Naive thymus-derived CD8-positive, alpha-beta T cell (primary cell): ENCODE measurements at places on chromosomes 1 and 21.

DNA sequence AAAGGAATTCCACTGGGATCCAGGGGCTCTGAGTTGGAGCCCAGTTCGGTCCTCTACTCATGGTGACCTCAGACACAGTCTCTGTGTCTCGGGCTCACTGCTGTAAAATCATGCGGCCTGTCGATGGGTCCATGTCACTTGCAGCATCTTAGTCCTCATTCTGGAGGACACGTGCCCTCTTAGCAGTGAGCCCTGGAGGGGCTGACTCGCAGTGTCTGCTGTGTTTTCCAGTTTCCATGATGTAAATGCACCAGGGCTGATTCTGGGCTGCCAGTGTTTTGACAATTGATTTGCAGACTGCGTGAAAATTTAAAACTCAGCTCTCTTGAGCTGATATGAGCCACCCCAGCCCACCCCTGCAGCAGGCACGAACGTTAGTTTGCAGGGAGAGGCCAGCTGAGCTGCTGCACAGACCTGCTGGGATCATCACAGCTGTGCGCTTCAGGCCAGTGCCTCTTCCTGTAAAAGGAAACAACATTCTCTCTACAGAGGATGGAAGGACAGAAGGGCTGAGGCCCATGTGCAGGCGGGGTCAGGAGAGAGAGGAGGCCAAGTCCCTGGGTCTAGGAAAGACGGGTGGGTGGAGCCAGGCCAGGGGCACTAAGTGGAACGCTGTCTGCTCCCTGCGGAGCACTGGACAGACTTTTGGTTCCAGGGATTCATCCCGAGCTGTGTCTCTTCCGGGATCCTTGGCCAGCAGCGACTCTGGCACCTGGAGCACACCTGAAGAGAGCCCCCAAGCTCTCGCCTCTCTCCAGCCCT lies 42.6 kb downstream of the RSPH1 start:
- DNase-seq, result no peak

DNA sequence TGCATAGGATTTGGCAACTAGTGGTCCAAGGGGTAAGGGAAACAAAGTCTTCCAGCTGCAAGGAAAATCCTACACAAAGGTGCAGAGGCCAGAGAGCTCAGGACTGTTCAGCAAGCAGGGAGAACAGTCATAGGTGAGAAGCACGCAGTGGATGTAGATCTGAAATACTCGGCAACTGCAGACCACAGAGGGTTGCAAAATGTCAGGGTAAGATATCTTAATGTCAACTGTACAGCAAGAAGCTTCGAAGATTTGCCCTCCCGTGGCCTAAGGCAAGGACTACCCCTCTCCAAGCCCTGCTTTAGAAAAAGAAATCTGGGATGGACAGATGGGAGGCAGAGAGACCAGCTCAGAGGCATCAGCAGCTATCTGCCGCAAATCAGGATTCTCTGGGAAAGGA lies 153.4 kb upstream of the IRF2BP2 start:
- no peak for DNase-seq

GRCh38 chr1:44757420-44757819 lies 17.8 kb downstream of the KIF2C start:
- DNase-seq, result no peak

GRCh38 chr1:177928194-177928593 lies 41.7 kb downstream of the SEC16B start:
- DNase-seq, result no peak

DNA sequence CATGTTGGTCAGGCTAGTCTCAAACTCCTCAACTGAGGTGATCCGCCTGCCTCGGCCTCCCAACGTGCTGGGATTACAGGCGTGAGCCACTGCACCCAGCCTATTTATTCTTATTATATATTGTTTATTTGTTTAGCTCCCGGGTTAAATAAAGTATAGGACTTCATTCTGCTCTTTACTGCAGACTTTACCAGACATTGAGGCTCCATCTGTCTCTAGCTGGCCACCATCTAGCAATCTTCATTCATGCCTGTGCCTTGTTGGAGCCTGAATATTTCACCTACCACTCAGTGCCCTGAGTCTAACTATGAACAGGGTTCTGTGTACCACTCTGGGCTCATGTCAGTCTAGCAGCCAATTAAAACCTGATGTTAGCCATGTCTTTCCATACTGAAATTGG lies 2.1 kb upstream of the DDAH1 start:
- no peak for DNase-seq

DNA sequence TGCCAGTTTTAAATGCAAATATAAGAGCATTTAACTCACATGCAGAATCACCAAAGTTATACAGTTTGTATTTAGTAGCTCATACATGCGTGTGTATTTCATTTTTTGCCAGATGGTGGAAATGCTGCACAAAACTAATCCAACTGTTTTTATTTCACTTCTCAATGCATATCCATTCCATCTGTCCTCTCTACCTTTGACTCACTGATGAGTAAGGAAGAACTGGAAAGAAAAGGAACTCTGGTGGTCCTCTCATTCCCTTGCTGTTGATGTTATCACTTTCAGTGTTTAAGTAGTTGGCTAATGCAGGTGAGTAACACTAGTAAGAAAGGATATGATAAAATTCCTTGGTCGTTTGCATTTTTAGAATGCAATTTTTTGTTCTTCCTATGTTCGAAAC lies 5.7 kb upstream of the SLC1A7 start:
- DNase-seq, result no peak

DNA sequence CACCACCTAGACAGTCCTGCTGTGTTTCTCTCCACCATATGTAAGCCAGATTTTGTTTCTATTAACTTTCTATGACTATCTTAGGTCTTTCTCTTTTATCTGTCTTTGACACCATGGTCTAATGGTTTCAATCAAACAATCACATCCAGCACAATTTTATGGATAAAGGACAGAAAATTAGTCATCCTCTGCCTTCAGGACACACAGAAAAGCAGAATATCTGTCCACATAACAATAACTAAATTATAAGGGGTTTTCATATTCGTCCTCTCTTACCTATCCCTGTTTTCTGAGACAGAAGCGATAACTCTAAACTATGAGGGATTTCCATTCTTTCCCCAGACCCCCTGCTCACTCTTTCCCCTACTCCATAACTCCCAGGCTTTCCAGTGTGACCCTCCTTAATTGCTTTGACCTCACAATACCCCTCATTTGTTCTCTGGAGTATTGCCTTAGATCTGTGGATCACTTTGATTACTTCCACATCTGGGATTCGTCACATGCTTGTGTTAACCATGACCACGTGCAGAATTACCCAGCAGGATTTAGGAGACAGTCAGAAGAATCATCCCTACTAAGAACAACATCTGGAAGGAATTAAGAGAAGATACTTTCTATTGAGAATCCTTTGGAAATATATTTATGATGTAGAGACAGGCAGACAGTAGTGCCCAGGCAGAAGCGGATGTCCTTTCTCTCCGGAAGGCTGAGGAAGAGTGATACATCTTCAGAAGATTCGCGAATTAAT lies 108.2 kb upstream of the GREM2 start:
- DNase-seq, result no peak

- DNase-seq, result peak; percentile 22
These were observed 618 bp downstream of the HNRNPR start for GRCh38 chr1:23343221-23344110.

GRCh38 chr1:26996024-26996423 lies 2.5 kb downstream of the TRNP1 start:
- no peak for DNase-seq

- peak; percentile 48 for DNase-seq
These were observed 625.2 kb downstream of the LMO4 start for GRCh38 chr1:87953732-87954344.

GRCh38 chr1:59026472-59026948 lies 242.7 kb upstream of the JUN start:
- DNase-seq, result no peak

DNA sequence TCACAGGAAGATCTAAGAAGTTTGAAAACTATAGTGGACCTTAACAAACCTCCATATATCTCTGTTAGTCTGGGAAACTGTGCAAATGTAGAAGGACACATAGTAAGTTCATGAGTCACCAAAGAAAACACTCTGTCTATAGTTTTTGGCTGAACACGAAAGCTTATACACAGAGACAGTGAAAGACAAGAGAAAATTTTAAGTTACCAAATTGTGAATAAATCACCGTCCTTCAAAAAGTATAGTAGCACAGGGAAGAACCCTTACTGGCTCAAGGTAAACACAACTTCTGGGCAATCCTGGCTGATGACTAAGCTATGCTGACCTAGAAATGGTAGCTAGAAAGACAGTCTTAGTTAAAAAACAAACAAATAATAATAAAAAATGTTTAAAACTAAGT lies 1057.9 kb downstream of the AMY1C start:
- DNase-seq, result no peak

DNA sequence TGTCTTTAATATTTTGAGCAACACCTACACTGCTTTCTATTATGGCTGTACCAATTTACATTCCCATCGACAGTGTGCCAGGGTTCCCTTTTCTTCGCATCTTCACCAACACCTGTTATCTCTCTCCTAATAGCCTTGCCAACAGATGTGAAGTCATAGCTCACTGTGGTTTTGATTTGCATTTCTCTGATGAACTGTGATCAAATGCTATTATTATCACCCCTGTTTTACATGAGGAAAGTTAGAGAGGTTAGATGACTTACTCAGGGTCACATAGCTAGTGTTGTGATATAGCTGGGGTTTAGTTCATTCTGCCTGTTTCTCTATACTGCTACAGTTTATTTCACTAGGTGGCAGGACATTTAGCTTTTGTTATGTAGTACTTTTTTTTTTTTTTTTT lies 204.1 kb downstream of the FMN2 start:
- no peak for DNase-seq

DNA sequence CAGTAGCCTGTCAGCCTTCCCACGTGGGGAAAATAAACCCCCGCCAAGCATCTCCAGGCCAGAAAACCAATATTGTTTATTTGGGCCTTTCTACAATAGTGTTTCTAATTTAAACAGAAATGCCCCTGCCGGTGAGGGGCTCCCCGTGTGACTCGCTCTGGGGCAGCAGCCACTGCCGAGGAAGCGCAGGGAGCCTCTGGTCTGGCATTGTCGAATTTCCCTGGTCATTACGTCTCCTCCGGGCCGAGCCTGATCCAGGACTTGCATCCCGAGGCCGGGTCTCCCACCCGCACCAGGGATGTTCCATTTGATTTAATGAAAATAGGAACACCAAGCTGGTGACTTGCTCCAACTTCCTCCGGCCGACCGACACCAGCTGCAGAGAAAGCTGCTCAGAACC lies 20.5 kb downstream of the PRDM16 start:
- DNase-seq, result no peak

GRCh38 chr1:112692681-112693080 lies 14.2 kb downstream of the RHOC start:
- DNase-seq, result no peak

DNA sequence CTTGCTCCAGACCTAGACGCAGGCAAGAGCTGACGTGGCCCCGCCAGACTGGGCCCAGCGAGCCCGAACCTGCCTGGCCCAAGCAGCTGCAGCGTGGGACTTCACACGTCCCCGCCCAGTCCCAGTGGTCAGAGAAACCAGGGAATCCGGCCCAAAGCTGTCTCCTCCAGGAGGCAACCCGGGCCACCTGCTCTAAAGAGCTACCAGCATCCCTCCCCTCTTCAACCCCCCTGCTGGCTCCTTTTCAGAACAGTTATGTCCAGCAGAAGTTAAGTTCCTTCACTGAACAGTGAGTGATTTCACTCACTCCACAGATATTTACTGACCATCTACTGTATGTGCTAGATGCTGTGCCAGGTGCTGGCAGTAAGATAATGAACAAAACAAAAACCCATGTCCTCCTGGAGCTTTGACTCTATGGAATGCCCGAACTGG lies 2.1 kb upstream of the EFNA1 start:
- DNase-seq, result no peak

DNA sequence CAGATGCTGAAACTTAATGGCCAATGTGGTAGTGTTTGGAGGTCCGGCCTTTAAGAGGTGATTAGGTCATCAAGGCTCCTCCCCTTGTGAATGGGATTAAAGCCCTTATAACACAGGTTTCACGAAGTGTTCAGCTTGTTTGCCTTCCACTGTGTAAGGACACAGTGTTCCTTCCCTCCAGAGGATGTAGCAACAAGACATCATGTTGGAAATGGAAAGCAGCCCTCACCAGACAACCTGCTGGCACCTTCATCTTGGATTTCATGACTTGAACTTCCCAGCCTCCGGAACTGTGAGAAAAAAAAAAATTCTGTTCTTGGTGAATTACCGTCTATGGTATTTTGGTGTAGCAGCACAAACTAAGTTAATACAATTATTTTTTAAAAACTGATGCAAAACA lies 613.8 kb downstream of the KIF26B start:
- no peak for DNase-seq

- no peak for DNase-seq
These were observed 189.0 kb downstream of the CENPF start for GRCh38 chr1:214791961-214792360.

GRCh38 chr1:203652724-203653461 lies 26.3 kb downstream of the ATP2B4 start:
- DNase-seq, result no peak

DNA sequence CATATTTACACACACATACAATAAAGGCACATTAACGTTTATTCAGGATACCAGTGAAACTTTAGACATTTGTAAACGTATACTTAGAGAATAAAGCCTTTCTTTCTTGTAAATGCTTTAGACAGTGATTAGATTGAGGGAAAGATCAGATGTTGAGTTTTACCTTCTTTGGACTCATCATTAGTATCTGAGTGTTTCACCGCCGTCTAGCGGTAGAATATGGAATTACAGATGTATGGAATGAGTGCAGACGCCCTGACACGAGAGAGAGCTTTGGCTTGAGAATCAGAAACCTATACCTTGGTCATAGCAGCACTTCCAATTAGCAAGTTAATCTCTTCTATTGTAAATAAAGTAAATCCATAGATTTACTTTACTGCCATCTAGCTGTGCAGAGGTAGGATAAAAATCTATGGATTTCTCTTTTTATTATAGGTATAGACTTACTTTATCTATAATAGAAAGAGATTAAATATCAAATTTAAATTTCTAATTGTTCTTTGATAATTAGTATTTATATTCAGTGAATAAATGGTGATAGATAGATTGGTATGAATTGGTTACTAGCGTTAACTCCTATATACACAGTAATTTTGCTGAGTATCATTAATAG lies 12.6 kb downstream of the FLG2 start:
- DNase-seq, result peak; percentile 61

DNA sequence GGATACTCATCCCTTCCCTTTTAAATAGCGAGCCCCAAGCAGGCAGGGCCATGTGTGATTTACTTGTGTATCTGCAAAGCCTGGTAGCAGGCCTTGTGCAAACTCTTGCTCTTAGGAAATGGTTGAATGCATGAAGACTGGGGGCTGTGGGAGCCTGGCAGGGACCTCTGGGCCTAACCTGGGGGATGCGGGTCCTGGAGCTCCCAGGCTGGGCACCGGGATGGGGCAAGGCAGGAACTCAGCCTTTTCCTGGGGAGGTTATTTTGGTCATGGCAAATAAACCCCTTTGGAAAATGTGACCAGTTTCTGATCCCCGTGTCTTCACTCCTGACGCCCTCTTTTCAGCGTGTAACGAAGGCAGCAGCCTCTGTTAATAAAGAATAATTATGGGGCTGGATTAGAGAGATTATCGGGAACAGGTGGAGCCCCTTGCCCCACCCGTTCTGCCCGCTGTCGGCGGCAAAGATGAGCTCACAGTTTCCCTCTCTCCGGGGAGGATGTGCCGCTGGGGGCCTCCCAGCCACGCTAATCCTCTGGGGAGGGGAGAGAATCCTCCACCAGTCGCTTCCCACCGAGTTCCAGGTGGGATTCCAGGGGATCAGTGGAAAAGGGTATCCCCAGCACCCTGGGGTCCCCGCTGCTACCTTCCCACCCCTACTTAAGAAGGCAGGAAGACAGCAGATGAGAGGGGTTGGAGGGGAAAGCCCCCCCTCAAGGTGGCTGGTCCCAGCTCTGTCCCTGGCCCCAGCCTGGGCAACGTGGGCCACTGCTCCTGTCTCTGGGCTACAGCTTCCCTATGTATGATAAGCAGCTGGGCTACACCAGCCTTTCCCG lies 69.7 kb upstream of the WNT4 start:
- no peak for DNase-seq
